Activated T-helper 2 cell treated with anti-CD3 and anti-CD28 coated beads, Interferon-gamma antibody, Interleukin-2, Interleukin-4, amounts not matched to agents 10 μg/mL and 5 μg/mL and 100 μg/mL, durations not matched to agents 14 hours and 24 hours and 36 hours (primary cell): ENCODE measurements at places on chromosomes 16 and 17.

GRCh38 chr17:12545877-12546513, 119.7 kb upstream of the MYOCD start:
- DNase-seq = no peak

DNA sequence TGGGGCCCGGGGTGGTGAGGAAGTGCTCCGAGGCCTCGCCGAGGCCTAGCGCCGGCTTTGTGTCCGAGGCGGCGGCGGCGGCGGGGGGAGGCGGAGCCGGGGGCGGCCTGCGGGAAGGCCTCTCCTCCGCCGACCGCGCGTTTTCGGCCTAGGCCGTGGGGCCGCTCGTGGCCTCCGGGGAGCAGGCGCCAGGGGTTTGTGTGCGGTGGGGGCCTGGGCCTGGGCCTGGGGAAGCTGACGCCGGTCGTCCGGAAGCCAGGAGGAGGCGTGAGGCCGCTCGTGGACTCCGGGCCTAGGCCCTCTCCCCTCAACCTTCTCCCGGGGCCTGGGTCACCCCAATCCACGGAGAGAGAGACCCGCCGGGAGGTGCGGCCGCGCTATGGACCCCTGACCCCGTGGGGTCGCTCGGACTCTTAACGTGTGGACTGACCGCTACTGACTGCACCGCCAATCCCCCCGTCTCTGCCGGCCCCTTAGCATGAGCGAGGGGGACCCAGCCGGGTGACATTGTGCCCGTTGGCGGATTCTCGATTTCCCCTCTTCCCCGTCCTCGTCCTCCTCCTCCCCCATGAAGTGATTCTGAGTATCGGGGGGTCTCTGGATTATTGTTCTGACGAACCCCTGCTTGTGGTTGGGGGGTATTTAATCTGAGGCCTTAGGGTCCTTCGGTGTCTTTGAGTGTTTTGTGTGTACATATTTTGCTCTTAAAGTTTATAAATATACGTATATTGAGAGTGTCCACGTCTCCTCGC, 660 bp downstream of the RBBP6 start:
- peak; percentile 57 for DNase-seq

GRCh38 chr17:44916781-44917241, 1.5 kb upstream of the GFAP start:
- DNase-seq = no peak

DNA sequence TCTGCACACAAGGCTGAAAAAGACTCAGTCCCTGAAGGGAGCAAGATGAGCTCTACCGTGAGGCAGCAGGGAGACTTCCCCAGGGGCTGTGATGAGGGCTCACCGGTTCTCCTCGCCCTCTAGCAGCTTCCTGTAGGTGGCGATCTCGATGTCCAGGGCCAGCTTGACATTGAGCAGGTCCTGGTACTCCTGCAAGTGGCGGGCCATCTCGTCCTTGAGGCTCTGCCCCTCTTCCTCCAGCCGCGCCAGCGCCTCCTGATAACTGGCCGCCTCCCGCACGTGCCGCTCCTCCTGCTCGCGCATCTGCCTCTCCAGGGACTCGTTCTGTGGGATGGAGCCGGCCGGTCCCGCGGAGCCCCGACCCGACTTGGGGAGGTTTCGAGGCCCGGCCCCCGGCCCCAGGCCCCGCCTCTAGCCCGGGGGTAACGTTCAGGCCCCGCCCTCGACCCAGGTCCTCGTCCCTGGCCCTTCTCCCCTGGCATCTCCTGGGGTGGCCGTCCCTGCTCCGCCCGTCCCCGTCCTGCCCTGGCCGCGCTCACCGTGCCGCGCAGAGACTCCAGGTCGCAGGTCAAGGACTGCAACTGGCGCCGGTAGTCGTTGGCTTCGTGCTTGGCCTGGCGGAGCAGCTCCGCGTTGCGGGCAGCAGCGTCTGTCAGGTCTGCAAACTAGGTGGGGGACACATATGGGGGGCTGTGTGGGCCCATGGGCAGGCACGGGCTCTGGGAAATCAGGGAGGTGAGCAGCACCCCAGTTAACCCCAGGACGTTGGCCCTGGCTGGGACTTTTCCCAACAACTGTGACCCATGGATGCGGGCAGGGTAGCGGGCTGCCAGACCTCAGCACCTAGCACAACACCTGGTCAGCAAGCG, 3.9 kb downstream of the GFAP start:
- DNase-seq = peak; percentile 39

DNA sequence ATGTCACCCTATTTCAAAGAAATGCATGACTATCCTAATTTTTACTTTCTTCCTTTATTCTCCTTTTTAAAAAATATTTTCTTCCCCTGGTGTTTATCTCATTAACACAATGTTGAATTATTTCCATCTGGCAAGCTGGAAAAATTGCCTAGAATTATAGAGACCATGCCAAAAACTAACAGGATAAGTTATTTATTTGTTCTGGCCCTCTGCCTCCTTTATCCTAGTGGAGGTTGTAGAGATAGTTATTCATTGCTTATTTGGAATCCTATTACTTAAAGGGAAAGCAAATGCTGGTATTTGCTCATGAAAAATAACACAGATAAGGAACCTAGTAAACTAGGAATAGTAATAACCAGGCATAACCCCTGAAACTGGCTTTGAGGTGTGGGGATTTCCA, 684.9 kb upstream of the KIF2B start:
- DNase-seq = no peak

DNA sequence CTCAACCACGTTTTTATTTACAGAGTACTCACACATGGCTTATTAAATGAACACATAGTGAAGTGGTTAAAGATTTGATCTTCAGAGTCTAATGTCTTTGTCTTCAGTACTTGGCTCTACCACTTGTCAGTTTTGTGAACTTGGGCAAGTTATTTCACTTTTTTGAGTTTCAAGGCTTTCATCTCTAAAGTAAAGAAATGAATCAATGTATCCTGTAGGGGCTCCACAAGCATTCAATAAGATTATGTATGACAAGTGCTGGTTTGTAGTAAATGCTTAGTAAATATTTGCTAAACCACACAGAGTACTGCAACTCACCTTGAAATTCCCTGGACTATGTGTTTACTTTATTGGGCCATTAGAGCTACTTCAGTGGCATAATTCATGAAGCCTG, 446.0 kb upstream of the GOT2 start:
- no peak for DNase-seq

- DNase-seq = no peak
Observed at GRCh38 chr17:54990118-54990517, 21.6 kb downstream of the STXBP4 start.

- DNase-seq = no peak
Observed at GRCh38 chr17:6077752-6078151, 7.6 kb downstream of the WSCD1 start.

DNA sequence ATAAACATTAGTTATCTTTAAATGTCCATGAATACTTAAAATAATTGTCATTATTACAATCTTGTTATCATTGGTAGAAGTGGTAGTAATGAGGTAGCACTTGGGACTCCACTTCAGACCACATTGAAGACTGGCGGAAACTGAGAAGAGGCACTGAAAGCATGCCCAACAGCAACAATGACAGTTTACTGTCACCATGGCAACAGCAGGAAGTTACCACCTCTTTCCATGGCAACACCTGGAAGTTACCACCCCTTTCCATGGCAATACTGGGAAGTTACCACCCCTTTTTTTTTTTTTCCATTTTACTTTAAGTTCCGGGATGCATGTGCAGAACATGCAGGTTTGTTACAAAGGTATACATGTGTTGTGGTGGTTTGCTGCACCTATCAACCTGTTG, 494.9 kb upstream of the RBFOX1 start:
- DNase-seq = no peak

- DNase-seq = no peak
Observed at GRCh38 chr17:51372345-51373004, 112.1 kb downstream of the UTP18 start.

- peak; percentile 74 for DNase-seq
Observed at GRCh38 chr17:42536372-42537155, 523 bp downstream of the NAGLU start.

GRCh38 chr17:33871720-33872540, 383.2 kb upstream of the CCL2 start:
- no peak for DNase-seq

DNA sequence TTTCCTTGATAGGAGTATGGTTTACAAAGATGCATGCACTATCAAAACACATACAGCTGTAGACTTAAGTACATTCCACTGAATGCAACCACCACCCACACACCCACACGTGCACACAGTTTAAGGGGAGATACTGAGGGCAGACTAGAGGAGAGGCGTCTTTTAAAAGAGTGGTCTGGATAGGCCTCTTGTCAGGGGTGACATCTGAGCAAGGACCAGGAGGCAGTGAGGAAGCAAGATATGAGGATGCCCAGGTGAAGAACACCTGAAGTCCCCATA, 12.6 kb downstream of the MPHOSPH6 start:
- no peak for DNase-seq

- no peak for DNase-seq
Observed at GRCh38 chr16:81551151-81551808, 106.7 kb downstream of the CMIP start.

- DNase-seq = no peak
Observed at GRCh38 chr17:5536866-5537650, 47.3 kb downstream of the NLRP1 start.

GRCh38 chr17:41825175-41825845, 10.7 kb downstream of the NT5C3B start:
- no peak for DNase-seq

- no peak for DNase-seq
Observed at GRCh38 chr17:3724378-3725077, 825 bp downstream of the HASPIN start.

GRCh38 chr17:50603340-50603739, 31.3 kb upstream of the ABCC3 start:
- no peak for DNase-seq

DNA sequence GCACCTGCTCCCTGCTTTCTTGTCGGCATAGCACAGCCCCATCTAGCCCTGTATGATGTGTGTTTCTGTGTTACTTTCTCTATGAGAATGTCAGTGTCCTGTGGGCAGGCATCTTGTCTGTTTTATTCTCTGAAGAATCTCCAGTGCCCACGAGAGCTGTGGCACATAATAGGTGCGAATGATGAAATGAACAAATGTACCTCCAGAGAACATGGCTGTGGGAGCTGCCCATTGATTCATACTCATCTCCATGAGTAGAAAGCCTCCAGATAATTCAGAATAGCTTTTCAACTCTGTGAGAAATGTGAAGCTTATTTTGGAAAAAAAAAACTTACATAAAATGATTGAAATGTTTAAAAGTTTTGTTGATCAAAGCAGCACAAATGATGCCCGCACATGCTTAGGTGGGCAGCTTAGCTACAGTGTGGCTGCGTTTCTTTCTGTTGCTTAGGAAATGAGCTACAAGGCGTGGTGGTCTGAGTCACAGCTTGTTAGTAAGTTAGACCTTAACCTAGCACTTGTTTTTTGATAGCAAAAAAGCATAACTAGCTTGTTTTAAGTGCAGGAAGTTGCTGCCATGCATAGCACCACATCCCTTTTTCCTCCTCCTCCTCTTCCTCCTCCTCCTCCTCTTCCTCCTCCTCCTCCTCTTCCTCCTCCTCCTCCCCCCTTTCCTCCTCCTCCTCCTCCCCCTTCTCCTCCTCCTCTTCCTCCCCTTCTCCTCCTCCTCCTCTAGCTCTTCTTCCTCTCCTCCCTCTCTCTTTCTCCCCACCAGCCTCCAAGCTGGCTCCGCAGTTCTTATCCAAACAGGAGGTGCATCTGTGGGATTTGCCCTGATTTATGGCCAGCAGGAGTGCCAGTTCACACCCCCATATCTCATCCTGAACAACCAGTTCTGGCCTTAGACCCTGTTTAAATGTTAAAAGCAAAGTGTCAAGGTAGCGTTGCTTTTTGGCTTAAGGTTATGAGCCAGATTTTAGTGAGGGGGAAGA, 221.5 kb downstream of the IRF8 start:
- DNase-seq = no peak

DNA sequence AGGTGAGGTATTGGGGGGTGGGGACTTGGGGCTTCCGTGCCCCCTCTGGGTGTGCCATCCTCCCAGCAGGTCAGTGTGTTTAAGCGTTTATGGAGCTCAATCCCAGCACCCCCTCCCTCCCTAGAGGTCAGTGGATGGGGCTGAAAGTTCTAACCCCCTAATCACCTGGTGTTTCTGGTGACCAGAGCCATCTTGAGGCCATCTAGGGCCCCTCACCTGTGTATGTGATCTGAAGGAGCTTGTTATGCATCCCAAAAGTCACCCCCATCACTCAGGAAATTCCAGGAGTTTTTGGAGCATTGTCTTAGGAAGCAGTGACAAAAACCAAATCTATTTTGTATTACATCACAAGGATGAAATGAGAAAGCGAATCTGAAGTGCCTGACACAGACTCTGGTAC, 67.8 kb upstream of the NOL11 start:
- no peak for DNase-seq

- no peak for DNase-seq
Observed at GRCh38 chr17:29210879-29211278, 30.7 kb upstream of the MYO18A start.

GRCh38 chr16:6558661-6559060, 774.0 kb upstream of the RBFOX1 start:
- DNase-seq = no peak

DNA sequence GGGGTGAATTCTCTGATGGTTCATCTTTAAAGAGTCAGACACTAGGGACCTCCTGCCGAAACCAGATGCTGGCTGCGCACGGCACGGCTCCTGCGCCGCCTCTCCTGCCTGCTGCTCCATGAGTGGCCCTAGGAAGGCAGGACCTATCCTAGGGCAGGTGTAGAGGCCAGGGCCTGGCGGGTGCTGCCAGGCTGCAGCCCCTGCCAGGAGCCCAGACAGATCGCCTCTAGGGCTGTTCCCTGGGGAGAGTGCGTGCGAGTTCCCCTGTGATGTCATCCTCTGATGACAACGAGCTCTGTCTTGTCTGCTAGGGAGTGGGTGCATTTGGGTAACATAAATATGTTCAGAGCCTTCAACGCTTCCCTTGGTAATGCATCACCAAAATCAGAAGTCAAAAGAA, 23.9 kb downstream of the SLC38A10 start:
- DNase-seq = no peak

- no peak for DNase-seq
Observed at GRCh38 chr17:42078396-42079043, 19.8 kb downstream of the ZNF385C start.

- DNase-seq = no peak
Observed at GRCh38 chr17:43169561-43170139, 1.4 kb upstream of the NBR1 start.

- no peak for DNase-seq
Observed at GRCh38 chr16:66324815-66325515, 41.5 kb upstream of the CDH5 start.

DNA sequence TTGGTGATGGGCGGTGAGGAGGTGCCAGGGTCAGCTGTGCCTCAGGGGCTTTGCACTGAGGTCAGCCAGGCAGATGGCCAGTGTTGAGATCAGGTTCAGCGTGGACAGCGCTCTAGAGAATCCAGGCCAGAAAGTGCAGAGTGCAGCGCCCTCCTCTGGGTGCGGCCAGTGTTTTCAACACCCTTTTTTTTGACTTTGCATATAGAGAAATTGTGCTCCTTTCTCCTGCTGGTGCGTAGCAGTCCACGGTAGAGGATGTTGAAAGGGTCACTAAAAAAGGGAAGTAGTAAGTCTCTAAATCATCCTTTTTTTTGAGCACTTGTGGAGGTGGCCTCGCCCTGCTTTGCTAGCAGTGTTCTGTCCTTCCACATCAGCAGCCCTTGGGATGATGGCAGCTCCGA, 53.9 kb downstream of the BANP start:
- DNase-seq = no peak
